ENCODE measurements at places on chromosomes 16 and 17. TPM values are rescaled to one million over a fixed set of nuclear protein-coding genes. Genes with fewer than 3 reads are reported as not detected.

Gene GLOD4
- total RNA-seq: 64.9 TPM

Gene DCTN5
- 78.2 TPM for total RNA-seq

Gene BPTF
- total RNA-seq: 52.1 TPM

Gene SLC16A11
- total RNA-seq: not detected

Gene TERB1
- total RNA-seq: not detected

Gene KRTAP3-1
- not detected for total RNA-seq

Gene NME1
- total RNA-seq: 509 TPM

Gene GPR142
- not detected for total RNA-seq

Gene KRT28
- not detected for total RNA-seq

Gene CARD14
- not detected for total RNA-seq

Gene KRTAP4-4
- not detected for total RNA-seq

DNA sequence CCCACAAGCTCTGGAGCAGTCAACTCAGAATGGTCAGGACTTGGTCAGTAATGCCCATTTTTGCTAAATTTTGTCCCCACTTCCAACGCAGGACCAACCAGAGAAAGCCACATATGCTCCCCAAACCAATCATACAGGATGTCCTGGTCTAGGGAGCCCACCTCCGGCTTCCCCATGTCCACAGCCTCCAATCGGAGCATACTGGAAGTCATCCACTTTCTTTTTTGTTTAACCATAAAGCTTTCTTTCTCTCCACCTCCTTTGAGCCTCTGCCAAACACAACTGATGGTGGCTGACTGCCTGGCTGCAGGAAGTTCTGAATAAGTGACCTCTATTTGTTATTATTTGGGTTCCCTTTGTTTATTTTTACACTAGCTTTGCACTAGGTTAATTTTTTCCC lies 549.1 kb downstream of the WWOX start:
- no peak for DNase-seq

DNA sequence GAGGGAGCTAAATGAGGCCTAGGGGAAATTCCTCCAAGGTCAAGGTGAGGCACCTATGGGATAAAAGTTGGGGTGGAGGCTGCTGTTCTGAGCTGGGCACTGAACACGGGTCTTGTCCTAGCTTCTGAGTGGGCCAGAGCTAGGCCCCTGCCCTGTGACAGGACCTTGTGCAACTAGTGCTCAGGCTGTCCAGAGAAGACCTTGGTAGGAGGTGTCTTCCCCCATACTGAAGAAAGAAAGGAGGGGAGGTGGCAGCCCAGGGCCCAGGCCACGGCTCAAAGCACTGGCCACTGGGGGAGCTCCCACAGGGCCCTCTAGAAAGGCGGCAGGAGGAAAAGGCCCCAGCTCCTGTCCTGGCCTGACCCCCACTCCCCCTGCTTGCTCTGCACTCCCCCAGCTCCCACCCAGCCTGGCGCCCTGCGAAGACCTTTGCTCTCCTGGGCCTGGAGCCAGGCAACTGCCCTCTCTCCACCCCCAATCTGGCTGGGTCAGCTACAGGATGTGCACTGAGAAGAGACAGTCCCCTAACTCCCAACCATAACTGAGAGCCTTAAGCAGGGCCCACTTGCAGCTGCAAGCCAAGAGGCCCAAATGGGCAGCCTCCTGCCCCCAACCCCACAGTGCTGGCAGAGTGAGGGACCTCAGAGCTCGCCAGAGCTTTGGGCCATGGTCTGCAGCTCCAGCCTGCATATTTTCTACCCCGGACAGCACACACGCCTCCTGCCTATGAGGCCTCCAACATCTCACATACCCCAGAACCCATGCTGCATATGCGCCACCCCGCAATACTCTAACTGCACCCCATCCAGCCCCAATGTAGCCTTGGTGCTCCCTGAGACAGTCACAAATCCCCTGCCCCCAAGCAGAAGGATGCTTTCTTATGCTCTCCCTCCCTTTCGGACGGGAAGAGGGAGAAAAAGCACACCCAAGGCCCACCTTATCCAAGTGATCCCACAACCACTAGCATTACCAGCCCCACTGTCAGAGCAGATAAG lies 15.3 kb downstream of the HSD11B2 start:
- no peak for DNase-seq

DNA sequence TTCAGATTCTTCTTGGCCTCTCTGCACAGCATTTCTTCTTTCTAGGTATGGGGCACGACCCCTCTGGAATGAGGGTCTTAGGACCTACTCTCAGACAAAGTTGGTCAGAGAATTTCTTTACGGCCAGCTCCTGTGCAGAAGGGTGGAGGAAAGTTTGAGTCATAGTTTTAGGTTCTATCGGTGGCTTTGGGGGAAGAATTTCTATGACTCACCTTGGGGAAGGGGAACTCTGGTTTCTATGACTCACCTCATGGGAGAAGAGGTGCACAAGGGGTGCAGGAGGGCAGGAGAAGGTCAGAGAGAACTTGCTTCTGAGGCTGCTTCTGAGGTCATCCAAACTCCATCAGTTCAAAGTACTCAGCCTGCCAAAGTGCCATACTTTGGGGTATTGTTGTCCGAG lies 2.5 kb upstream of the ABCC12 start:
- peak; percentile 23 for DNase-seq

DNA sequence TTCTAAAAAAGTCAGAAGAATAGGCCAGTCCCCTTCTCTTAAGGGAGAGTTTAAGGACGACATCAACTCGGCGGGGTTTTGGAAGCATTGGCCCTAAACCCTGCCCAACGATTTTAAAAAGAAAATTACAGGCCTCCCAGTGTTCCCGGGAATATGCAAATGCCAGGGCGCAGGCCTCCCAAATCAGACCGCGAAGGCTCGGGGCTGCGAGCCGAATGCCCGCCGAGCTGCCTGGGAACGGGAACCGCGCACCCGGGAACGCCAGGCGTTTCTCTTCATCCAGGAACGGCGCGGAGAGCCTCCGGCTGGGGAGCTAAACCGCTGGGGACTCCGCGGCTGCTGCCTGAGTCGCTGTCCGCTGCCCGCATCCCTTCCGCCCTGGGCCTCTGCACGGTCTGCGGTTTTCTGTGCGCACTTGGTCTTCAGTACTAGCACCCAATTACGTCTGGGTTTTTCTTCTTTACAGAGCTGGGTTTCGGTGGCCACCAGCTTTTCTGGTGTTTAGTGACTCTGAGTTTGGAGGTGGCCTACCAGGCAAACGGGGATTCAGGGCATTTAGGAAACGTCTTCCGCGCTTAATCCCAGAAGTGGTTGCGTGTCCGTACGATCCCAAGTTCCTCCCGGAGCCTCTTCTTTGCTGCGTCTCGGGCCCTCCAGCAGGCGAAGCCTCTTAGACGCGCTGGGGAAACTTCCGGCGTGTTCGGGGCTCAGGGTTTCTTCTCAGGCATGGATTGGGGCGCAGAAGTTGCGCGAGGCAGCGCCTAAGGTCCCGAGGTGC lies 5.7 kb downstream of the IRX5 start:
- no peak for DNase-seq

DNA sequence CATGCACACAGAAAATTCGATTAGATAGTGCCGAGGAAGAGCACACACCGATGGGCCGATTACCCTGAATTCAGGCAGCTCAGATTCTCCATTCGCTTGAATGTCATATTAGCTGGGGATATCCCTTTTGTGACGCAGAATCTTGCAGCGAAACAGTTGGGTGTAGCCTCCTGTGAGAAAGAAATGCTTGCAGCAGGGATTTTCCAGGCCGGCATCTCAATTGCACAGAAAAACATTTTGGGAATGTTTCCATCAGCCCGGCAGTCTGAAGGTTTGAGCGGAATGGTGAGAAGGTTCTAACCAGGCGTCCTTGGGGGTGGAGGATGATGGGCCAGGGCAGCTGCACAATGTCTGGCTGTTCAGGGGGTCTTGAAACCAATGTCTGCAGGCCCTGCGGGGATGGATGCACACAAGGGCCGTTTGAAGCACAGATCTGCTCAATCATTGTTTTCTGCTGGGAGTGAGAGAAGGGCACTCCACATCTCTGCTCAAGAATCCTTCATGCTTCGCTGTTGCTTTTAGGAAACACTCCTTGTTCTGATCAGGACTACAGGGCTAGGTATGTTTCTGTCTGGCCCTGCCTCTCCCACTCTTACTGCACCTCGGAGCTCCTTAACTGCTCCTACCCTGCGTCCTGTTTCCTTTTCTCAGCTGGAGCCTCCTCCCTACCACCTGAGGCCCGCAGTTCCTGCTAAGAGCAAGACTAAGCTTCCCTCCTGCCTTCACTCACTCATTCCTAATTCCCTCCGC lies 94.6 kb downstream of the CMIP start:
- no peak for DNase-seq

DNA sequence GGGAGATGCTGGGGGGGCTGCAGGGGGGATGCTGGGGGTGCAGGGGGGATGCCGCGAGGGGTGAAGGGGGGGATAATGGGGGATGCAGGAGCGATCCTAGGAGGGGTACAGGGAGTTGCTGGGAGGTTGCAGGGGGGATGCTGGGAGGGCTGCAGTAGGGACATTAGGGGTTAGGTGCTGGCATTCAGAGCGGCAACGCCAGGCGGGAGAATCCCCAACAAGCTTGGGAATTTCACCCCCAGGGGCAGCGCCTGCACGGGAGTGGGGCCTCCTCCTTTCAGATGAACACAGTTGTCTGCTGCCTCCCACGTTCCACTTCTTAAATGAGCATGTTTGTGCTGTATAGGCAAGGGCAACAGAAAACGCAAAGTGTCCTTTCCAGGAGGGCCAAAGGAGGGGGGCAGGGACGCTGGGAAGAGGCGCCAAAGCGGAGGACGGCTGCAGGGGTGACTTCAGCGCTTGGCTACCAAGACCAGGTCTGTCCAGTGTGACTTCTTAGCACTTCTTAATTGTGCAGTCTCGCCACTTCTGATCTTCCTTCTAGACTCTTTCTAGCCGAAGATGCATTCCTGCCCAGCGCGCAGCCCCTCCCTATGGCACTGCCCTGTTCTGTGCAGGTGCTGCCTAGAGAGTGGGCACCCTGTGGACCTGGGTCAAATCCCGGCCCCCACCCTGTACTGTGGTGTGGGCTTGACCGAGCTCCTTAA lies 2.0 kb upstream of the SLC6A4 start:
- no peak for DNase-seq

- DNase-seq: no peak
Observed at GRCh38 chr17:69505740-69506139, 91.2 kb downstream of the MAP2K6 start.

- DNase-seq: no peak
Observed at GRCh38 chr17:82219083-82219482, 6.4 kb upstream of the CCDC57 start.

DNA sequence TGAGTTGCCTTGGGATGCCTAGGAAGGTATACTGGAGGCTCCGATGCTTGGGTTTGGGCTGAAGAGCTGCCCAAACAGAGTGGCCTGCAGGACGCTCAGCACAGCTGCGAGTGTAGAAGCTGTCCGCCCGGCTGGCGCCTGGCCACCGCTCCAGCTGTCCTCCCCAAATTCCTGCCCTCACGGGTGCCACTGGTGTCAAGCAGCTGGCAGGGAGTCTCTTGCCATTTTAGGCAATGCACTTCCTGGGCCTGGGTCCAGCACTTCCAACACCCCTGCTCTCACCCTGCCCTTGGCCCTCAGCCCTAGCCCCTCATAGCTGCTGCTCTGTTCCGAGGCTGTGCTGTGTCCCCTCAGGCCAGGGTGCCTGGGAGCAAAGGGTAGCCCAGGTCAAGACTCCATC lies 5.2 kb upstream of the PKMYT1 start:
- no peak for DNase-seq

GRCh38 chr16:65817066-65817465 lies 549.4 kb upstream of the CDH5 start:
- no peak for DNase-seq

DNA sequence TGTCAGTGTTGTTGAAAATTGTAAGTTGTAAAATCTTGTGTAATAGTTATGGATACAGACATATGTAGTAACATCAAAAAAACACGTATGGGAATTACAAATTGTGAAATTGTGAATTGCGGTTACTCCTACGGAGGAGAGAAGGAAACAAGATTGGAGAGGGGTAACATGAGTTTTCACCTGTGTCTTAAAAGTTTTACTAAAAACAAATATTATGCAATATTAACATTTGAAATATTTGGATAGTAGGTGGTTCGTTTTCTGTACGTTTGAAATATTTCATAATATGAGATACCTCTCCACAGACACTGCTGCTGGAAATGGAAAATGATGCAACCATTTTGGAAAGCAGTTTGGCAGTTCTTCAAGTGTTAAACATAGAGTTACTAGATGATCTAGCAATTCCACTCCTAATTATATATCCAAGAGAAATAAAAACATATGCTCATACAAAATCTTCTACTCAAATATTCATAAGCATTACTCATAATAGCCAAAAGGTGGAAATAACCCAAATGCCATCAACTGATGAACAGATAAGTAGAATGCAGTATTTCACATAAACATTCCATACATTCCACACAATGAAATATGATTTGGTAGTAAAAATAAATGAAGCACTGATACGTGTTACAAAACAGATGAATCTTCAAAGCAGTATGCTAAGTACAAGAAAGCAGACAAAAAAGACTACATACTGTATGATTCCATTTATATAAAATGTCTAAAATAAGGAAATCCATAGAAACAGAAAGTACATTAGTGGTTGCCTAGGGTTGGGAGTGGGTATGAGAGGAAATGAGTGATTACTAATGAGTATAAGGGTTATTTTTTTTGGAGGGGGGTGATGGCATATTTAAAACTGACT lies 40.7 kb upstream of the ABCA10 start:
- no peak for DNase-seq

GRCh38 chr17:45393411-45393810 lies 39.3 kb downstream of the ARHGAP27 start:
- no peak for DNase-seq

DNA sequence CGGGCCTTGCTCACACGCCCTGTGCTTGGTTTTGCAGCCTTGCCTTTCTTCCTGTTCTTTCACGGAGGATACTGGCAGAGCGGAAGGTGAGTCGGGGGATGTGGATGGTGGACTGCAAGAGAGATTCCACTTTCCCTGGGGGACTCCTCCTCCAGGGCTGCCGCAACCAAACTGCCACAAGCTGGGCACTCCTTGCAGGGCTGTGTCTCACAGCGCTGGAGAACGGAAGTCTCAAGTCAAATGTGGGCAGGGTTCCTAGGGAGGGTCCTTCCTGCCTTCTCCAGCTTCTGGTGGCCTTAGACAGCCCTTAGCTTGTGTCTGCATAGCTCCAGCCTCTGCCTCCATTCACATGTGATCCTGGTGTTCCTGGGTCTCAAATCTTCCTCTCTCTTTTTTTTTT lies 11.4 kb upstream of the BIRC5 start:
- no peak for DNase-seq

- DNase-seq: no peak
Observed at GRCh38 chr17:74280093-74280513, 6.1 kb downstream of the DNAI2 start.

DNA sequence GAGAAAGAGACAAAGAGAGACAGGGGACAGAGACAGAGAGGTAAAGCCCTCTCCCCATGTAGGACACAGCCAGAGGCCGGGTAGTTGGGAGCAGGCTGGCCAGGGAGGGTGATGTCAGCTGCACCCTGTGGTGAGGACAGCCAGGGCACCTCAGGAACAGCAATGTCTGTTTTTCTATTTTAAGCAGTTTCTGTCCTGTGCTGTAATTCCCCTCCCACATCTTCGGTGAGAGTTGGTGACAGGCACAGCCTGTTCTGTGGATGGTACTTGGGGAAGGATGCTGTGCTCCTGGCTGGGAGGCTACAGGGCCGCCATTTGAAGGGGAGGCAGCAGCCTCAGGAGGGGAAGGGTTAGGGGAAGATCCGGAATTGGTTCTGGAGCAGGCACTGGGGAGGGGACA lies 163.5 kb downstream of the SDK2 start:
- no peak for DNase-seq

GRCh38 chr16:77657016-77657415 lies 65.3 kb upstream of the NUDT7 start:
- peak; percentile 80 for DNase-seq
